Activated T-cell treated with anti-CD3 and anti-CD28 coated beads for 24 hours (primary cell): ENCODE measurements at places on chromosomes 5 and 9.

GRCh38 chr5:160493806-160494338, 72.2 kb downstream of the PTTG1 start:
- no peak for DNase-seq

- no peak for DNase-seq
Measured at GRCh38 chr9:72305102-72305546, 59.9 kb downstream of the ZFAND5 start.

DNA sequence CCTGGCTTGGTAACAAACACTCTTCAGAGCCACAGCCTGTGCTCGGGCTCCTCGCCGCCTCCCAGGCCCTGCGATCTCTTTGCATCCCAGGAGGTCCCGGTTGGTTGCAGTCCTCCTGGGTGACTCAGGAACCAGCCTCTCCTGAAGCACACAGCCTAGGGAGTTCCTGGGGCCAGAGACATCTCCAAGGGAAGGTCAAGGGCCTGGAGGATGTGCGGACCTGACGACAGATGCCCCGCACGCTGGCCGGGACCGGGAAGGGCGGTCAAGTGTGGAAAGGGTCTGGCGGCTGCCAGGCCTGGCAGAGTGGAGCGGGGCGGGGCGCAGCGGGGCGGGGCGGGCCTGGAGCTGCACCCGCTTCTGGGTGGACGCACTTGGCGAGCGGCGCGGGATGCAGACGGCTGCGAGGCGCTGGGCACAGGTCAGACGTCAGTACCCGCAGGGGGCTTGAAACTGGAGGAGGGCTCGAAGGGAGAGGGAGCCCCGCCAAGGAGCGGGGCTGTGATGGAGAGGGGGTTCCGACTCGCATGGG, 45.0 kb upstream of the PRSS3 start:
- no peak for DNase-seq

- no peak for DNase-seq
Measured at GRCh38 chr9:120505186-120505585, 74.8 kb downstream of the CDK5RAP2 start.

DNA sequence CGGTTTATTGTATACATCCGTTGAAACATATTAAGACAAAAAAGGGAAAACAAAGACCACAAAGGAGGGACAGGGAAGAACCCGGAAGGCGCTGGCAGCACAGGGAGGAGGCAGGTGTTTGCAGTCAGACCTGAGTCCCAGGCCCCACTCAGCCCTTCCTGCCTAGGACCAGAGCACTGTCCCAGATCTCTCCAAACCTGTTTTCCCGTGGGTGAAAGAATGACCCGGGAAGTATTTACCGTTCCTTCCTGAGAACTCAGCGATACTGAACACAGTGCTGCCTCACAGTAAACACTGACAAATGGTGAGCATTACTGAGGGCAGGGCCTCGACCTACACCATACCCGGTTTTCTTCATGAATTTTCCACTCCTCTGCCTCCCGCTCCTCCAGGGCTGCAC, 1.2 kb downstream of the ABO start:
- DNase-seq: no peak

DNA sequence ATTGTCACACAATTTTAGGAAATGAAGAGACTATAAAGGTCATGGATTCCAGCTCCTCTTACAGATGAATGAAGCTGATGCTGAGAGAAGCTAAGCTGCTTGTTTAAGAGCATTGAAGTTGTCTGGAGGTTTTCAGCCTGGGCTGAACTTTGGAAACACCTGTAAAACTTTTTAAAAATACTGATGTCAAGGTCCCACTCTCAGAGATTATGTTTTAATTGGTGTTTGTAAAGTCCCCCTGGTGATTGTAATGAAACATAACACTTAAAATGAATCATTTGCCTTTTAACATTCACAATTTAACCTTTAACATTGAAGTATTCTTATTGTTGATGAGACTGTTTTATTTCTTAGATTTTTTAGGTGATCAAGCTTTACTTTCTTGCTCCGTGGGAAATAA, 16.4 kb downstream of the RAD23B start:
- no peak for DNase-seq

GRCh38 chr5:50441493-50441955, 436 bp upstream of the EMB start:
- no peak for DNase-seq

GRCh38 chr5:58106754-58107410, 353.0 kb downstream of the PLK2 start:
- DNase-seq: no peak

DNA sequence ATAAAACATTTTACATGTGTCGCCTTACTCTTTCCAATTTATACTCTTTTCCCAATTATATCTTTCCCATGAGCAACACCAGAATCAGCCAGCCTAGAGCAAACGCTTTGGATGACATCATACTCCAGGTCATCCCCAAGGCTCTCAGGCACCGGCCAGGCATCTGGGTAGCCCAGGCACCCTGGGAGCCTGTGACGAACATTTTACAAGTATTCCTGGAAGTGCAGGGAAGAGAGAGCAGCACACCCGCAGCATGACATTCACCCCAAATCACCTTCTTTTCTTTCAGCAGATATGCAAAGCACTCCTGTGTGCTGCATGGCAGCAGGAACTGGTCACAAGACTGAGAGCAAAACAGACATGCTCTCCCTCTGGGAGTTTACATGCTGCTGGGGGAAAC, 75.7 kb upstream of the SMIM23 start:
- DNase-seq: no peak

GRCh38 chr5:776862-777711, 7.4 kb downstream of the ZDHHC11B start:
- DNase-seq: no peak

DNA sequence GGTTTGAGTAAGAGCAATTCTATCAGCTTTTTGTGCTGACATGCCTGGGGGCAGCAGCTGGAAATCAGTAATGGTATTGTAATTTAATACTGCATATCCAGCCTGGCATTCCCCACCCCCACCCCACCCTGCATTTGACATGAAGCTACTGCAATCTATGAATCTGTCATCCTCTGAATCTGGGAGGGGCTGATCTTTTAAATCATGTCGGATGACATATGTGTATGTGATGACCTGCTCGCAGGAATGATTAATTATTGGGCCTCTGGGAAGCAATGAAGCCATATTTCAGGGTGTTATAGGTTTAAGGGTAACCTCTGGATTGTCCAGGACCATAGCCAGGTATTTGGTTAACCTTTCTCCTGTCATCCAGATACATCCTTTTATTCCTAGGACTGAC, 64.6 kb upstream of the RASGRF2 start:
- DNase-seq: no peak
